ENCODE measurements at places on chromosomes 3 and 15.

- DNase-seq, result no peak
Measured at GRCh38 chr3:100696161-100696560, 13.1 kb upstream of the TFG start.

GRCh38 chr15:66761726-66762595 lies 59.9 kb downstream of the SMAD6 start:
- DNase-seq, result peak; percentile 78

GRCh38 chr3:124802702-124803101 lies 72.5 kb downstream of the UMPS start:
- DNase-seq, result no peak

GRCh38 chr3:142963516-142964448 lies at the start of gene PAQR9:
Gene PAQR9, minus strand, starts transcription at chr3:142963674. Its CDS starts 338 bp downstream, at chr3:142963336.
- peak; percentile 22 for DNase-seq

DNA sequence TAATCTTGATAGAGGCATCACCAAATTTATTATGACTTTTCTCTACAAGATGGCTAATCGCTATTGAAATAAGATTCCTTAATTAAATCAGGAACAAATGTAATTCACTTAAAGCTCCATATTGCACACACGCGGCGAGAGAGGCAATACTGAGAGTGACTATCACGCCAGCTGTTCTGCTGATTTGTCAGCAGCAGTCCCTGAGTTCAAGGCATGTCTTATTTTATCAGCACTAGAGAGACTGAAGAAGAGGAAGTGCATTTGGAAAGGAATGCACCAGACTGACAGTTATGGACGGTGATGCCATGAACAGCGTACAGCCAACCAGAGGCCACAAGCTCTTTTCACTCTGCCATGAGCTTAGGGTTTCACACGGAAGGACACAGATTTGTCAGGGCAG lies 83.6 kb upstream of the SLCO3A1 start:
- no peak for DNase-seq

DNA sequence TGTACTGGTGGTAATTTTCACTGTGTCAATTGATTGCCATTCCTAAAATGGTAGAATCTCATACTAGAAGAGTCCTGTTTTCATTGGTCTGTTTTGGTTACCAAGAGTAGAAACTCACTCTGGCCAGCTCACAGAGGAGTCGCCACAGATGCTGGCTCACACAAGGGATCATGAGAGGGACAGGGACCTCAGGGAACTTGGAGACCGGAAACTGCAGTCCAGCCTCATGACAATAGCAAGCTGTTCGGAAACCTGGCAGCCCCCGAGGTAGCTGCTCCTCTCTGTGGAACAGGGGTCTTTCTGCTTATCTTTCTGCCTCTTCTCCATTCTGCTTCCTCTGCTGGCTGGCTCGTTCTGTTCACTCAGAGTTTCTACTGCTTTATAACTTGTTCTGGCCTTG lies 192.9 kb downstream of the PLCL2 start:
- DNase-seq, result no peak

DNA sequence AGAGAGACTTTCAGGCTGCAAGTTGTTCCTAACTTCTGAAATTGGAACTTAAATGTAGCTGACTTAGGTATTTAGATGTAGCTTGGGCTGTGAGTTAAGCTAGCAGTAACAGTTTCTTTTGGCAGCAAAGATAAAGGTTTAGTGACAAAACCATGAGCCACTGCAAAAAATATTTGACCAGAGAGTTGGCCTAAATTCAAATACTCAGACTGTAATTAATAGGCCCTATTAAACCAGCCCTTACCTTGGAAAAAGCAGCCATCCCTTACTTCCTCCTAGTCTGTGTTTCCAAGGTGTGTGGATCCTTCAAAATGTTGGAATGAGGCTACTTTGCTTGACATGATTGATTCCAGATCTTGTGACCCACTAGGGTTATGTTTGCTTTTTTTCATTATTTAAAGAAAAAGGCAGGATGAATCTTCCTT lies 8.2 kb downstream of the TPM1 start:
- peak; percentile 71 for DNase-seq

- no peak for DNase-seq
Measured at GRCh38 chr3:66382142-66382541, 118.7 kb downstream of the LRIG1 start.

DNA sequence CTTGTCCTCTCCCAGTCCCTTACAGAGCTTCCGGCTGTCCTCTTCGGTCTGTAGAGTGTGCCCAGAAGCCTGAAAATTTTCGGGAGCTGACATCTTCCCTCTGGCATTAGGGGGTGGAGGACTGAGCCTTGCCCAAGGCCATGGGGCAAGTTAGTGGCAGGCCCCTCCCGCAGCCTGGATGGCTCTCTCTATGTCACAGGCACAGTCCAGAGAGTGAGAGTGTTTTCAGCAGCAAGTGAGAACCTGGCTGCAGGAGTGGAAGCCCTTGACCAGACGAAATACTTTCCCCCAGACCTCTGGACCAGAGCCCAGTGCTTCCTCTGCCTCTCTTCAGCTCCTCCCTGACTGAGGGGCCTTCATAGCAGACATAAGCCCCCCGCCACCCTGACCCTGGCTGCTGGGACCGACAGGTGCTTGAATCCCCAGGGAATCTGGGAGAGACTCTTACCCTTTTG lies 50.5 kb upstream of the SEC22A start:
- no peak for DNase-seq

- no peak for DNase-seq
Measured at GRCh38 chr15:63809452-63809851, 24.3 kb downstream of the HERC1 start.

GRCh38 chr15:42594095-42594494 lies 18.7 kb downstream of the STARD9 start:
- DNase-seq, result peak; percentile 22

GRCh38 chr15:68797599-68798345 lies 22.9 kb downstream of the ANP32A start:
- no peak for DNase-seq

DNA sequence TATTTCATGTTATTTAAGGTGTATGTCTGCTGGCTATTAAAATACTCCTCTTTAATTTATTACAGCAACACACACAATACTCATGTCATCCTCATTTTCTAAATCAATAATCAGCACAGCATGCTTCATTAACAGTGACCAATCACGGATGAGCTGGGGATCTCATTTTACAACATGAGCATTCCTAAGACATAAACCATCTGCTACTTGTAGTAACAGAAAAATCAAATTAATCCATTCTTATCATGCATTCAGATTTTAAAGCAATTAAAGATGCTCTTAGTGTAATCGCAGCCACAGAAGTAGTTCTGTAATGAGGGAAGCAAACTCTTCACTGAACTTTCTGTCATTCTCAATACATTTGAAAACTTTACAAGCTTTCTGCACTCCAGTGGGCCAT lies 191.1 kb downstream of the TBC1D5 start:
- DNase-seq, result no peak

DNA sequence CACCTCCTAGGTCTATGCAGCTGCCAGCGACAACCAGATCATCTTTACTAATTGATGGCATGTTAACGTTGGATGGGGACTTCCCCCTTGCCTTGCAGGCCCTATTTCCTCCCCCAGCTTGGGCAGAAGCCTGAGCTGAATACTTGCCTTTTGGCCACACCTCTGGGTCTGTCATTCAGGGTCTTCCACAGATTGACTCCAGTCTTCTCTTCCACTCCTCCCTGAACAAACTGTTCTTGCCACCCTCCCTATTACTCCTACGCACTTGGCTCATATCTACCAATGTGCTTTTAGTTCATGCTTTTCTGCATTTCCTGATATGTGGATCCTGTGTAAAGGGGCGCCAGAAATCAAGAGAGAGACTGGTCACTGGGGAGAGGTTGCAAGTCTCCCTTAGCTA lies 73.5 kb downstream of the DNASE1L3 start:
- no peak for DNase-seq

DNA sequence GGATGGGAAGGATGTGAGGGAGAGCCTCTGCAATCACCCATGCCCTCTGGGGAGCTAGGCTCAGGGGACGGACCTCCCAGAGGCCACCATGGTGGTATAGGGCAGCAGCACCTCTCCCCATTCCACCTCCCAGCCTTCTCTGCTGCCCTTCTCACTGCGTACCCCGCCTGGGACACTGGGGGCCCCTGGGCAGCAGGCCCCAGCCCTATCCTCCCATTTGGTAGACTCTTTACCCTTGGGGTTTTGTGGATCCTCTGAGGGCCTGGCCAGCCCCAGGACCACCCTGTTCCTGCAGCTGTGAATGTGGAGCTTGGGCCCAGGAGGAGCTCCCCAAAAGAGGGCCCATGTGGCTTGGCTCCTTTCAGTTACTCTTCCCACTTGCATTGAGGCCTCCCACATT lies 131.9 kb downstream of the DNAJB8 start:
- DNase-seq, result no peak

GRCh38 chr3:186633481-186633880 lies 6.7 kb upstream of the FETUB start:
- no peak for DNase-seq

DNA sequence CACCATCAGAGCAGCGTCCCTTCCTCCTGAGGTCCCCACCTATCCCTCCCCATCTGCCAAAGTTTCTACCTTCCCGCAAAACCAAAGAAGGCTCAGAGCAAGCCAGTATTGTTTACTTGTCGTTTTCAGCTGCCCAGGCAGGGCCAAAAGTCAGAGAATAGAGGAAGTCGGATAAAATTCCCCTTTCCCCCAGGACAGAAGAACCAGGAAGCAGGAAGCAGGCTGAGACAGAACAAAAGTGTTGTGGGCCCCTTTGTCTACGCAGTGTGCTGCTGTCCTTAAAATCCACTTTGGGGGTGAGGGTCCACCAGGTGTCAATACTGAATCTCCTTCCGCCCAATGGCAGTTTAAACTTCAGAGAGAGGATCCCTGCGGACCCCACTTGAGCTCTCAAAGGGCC lies 18.5 kb upstream of the RPL32 start:
- no peak for DNase-seq

DNA sequence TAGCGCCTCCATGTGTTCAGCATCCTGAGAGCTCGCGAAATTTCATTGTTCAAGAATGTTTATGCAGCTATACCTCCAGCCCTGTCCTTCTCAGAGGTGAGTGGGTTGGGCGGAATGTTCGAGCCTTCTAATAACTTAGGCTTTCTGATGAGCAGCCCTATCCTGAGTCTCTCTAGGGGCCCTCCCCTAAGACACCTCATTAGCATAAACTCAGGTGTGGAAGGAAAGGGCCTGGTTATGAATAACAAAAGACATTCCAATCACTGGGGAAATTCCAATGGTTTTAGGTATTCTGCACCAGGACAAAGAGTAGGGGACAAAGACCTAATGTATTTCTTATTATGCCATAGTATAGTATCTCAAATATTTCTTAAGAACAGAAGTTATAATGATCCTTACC lies 138.1 kb upstream of the PDZRN3 start:
- DNase-seq, result no peak

GRCh38 chr15:38320181-38320580 lies 67.5 kb downstream of the SPRED1 start:
- DNase-seq, result no peak

Measured in fibroblast of skin of back (primary cell).